D721Med (cell line): ENCODE measurements at places on chromosomes 3 and 15.

GRCh38 chr15:67024314-67024997 is 40.9 kb upstream of the SMAD3 start:
- DNase-seq, result no peak

DNA sequence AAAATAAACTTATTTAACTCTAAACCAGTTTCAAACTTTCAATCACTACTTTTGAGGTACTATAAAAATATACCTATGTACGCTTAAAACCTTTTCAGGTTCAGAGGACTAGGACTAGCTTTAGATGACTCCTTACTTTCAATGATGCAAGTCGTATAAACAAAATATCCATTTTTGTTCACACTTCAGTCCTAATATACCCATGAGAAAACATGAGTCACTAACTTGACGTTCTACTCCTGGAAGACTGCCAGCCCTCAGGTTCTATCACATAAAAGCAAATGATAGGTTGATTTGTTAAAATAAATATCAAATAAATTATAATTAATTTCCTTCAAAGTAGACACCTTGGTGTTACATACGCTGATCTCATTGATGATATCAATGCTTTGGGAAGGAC is 10.6 kb upstream of the P3H2 start:
- no peak for DNase-seq

- no peak for DNase-seq
Observed at GRCh38 chr3:76889911-76890310, 150.0 kb upstream of the ROBO2 start.

DNA sequence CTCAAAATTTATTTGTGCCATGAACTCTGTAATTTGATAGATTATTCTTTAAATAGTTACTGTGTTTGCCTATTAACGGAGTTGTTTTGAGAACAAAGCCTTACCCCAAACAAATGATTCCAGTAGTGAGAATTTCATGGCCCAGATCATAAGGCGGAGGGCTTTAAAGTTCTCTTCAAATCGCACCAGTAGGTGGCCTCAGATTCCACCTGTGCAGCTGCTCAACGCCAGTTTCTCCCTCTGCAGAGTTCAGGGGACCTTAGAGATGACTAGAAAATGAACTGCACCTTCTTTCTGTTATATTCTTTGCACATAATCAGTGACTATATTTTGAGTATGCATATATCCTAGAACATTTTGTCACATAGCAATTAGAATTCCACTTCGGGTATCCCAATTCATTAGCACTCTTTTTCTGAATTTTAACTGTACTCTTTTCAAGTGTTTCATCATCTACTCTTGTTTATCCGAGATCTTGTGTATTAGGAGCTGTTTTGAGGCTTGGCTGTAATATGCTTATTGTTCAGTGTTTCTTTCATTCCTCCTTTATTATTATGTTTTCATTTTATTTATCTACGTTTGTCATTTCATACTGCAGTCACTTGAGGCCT is 232.6 kb upstream of the CHRM5 start:
- no peak for DNase-seq

DNA sequence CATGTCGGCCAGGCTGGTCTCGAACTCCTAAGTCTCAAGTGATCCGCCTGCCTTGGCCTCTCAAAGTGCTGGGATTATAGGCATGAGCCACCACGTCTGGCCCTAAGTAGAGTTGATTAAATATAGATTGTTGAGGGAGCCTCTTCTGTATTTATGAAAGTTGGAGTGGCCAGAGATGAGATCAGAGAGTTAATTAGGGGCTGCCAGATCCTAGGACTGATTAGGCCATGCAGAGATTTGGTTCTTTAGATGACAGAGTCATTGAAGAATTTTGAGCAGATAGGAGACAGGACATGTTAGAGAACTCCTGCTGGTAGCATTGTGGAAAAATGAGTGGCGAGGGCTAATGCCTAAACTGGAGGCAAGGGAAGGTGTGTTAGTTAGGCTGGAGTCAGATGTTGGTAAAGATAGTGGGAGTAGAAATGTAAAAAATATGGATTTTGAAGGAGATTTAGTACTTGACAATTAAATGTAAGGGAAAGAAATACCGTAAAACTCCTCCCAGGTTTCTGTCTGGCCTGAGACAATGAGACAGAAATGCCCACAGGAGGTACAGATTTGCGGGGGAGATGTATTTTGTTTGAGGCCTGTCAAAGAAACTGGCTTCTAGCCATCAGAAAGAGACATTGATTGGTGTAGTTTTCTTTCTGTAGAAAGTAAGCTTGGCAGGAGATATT is 23.4 kb downstream of the SACM1L start:
- DNase-seq, result no peak

- no peak for DNase-seq
Observed at GRCh38 chr3:189270248-189270832, 98.6 kb downstream of the TPRG1 start.

GRCh38 chr3:18216996-18217395 is 208.1 kb downstream of the SATB1 start:
- DNase-seq, result no peak

- DNase-seq, result no peak
Observed at GRCh38 chr15:68498076-68498475, 66.1 kb upstream of the ITGA11 start.

DNA sequence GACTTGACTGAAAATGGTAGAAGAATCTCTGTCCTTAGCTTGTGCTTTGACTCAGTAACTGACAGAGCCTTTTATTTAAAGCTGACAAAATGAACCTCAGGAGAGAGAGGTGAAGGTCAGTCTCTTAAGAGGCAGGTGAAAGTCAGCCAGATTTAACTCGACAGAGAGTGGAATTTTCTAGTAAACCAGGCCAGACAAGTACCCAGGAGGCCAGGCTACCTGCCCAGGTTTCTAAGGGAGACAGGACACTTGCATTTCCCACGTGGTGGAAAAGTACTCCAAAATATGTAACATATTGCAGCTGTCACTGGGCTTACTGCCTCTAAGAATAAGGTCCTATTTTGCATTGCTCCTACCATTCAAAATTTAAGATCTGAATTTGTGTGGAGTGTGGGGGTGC is 167.9 kb downstream of the FMN1 start:
- no peak for DNase-seq

GRCh38 chr15:35491999-35492398 is 54.0 kb downstream of the DPH6 start:
- no peak for DNase-seq

GRCh38 chr3:6204891-6205290 is 656.0 kb upstream of the GRM7 start:
- DNase-seq, result no peak

- no peak for DNase-seq
Observed at GRCh38 chr3:34056181-34056910, 257.9 kb downstream of the PDCD6IP start.

- no peak for DNase-seq
Observed at GRCh38 chr3:11434563-11435096, 162.4 kb downstream of the ATG7 start.

GRCh38 chr3:43872301-43872700 is 181.6 kb downstream of the ABHD5 start:
- DNase-seq, result no peak

GRCh38 chr3:188949996-188950395 is 221.8 kb upstream of the TPRG1 start:
- no peak for DNase-seq

- DNase-seq, result no peak
Observed at GRCh38 chr3:159866201-159866746, 122.4 kb upstream of the IL12A start.

DNA sequence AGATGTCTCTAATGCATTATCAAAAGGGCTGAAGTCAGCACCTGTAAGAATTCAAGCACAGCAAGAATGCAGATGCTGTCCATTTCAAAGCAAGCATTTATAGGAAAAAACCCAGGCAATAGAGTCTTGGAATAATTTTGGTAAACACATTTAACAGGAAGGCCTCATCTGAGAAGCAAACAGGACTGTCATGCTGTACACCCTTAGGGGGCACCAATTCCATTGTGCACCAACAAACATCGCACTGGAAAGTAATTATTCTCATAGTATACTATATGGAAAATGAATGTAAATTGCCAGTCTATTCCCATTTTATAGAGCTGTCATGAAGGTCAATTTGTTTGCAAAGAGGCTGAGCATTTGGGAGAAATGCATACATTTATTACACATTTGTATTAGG is 247.3 kb upstream of the SUCLG2 start:
- DNase-seq, result no peak

GRCh38 chr3:38623539-38623938 is 25.9 kb downstream of the SCN5A start:
- DNase-seq, result no peak

GRCh38 chr3:43793648-43794372 is 103.1 kb downstream of the ABHD5 start:
- no peak for DNase-seq

DNA sequence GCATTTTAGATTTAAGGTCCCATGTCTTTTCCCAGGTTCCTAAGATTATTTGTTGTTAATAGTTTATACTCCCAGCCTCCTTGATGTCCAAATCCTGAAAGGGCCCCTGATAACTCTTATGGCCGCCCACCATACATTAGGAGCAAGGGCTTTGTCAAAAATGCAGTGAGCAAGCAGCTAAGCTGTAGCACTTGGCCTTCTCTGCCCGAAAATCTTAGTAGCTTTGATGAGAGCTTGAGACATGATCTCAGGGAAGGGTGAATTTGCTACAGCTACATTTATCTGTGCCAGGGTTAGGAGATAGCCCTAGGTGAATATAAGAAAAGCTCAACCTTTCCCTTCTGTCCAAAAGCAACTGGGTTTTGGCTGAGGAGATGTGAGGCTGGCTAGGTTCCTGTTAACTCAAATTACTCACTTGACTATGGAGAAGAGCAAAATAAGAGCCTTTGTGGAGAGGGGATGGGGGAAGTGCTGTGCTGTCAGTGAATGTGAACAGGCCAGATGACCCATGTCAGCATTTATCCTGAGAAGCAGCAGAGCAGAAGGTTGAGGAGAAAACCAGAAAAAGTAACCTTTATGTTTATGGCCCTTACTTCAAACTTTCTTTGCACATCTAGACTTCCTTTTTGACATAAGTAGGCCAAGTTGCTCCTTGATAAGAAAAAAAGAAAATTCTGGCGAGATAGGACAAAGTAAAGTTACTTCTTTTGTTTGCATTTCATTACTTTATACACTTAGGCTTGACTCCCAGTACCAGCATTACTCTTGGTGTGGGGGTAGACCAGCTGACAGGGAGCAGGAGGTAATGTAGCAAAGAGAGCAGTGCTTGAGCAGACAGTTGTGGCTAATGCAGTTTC is 21.1 kb downstream of the MAPK6 start:
- no peak for DNase-seq

- no peak for DNase-seq
Observed at GRCh38 chr3:23086331-23086730, 116.8 kb upstream of the UBE2E2 start.

DNA sequence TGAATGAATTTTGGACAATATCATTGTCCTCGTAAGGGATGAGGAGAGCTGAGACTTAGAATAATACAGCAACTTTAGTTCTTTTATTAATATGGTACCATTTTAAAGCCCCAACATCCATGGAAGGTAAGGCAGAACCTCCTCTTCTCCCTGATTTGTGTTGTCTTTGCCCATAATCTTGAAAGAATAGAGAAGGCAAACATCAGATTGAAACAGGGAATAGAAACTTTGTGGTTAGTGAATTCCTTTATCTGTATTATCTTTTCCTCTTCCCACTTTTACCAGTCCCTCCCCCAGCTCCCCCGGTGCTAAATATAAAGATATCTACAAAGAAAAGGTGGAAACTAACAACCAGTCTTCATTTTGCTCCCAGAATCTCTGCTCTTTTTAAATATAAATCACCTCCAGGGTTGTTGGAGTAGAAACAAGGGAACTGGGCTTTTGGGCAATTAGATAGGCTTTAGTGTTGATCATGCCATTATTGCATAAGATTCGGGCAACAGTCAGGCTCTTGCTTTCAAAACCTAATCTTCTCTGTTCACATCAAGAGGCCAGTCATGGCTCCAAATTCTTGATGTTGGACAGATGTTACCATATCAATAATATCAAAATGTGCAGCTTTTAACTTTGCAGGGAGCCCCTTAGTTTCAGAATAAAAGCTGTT is 32.5 kb downstream of the ITPR1 start:
- DNase-seq, result no peak

DNA sequence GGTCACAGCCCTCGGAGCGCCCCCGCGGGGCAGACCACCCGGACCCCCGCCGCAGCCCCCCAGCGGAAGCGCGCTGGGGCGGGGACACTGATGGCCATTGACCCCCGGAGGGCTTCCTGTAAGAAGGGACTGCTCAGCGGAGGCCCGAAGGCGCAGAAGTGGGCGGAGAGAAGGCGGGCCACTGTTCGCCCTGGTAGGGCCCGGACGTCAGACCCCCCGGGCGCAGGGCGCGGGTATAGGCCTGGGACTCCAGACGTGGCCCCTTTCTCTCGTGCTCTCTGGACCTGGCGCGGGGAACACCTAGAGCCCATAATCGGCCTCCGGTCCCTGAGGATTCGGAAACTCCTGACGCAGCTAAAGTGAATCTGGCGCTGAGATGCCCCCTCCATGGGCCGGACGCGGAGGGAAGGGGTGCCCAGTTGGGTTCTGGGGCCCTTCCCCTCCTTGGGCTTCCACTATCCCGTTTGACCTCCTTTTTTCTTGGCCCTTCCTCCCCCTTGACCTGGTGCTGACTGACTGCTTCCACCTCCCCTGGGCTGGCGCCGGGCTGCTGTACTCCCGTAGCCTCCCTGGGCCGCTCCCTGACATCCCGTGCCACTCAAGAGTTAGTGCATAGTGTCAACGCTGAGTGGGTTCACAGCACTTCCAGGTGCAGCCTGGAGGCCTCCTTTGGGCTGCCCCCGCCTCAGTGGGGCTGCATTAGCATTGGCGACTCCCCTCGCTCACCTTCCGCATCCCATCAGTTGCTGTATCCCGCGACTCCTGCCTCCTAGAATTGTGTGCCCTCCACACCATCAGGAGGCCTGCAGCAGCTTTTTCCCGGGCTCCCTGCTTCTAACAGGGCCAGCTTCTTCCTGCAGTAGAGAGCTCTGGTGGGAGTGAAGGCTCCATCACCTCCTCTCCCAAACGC is 694 bp downstream of the ABTB1 start:
- DNase-seq, result no peak

DNA sequence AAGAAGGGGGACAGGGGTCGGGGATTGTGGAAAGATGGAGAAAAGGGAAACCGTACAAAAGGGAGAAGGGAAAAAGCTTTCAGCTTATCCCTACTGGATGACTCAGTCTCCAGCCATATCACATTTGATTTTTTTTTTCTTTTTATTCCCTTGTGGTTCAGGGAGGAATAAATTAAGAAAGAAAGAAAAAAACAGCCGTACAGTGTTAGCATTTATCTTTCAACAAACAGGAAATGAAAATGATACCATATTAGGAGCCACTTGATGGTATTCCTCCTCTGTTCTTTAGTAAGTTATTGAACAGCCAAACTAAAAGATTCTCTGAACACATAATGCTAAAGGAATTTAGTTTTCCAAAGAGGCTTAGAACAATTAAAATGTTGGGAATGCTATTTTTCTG is 594.4 kb downstream of the FOXP1 start:
- DNase-seq, result no peak

- no peak for DNase-seq
Observed at GRCh38 chr3:28218071-28218916, 23.1 kb upstream of the CMC1 start.

GRCh38 chr15:44094781-44095180 is 100.3 kb downstream of the FRMD5 start:
- DNase-seq, result no peak

DNA sequence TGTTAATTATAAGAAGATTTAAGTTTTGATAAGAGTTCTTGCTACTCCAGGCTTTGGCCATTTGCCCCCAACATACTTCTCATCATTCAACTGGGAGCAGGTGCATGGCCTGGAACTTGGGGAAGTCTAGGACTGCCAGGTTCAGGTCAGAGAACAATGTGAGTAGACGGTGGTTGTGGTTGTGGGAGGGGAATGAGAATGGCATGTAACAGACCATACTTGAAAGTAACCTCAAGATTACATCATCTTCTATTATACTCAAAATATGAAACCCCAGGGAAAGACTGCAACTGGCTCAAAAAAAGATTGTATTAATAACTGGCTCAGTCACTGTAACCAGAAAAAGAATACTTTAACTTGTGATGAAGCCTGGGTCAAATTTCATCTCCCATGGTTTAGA is 364.9 kb upstream of the DPPA4 start:
- no peak for DNase-seq
